AG20443 (cell line): ENCODE measurements at places on chromosomes 3 and 15.

GRCh38 chr3:159157275-159157674, 355.4 kb downstream of the MFSD1 start:
- DNase-seq = no peak

- DNase-seq = no peak
Measured at GRCh38 chr3:11680509-11680908, 36.8 kb upstream of the VGLL4 start.

- DNase-seq = peak; percentile 73
Measured at GRCh38 chr3:33277193-33277882, at the start of gene FBXL2. FBXL2 (plus strand) TSS chr3:33277442; CDS start chr3:33277513, 71 bp downstream.

DNA sequence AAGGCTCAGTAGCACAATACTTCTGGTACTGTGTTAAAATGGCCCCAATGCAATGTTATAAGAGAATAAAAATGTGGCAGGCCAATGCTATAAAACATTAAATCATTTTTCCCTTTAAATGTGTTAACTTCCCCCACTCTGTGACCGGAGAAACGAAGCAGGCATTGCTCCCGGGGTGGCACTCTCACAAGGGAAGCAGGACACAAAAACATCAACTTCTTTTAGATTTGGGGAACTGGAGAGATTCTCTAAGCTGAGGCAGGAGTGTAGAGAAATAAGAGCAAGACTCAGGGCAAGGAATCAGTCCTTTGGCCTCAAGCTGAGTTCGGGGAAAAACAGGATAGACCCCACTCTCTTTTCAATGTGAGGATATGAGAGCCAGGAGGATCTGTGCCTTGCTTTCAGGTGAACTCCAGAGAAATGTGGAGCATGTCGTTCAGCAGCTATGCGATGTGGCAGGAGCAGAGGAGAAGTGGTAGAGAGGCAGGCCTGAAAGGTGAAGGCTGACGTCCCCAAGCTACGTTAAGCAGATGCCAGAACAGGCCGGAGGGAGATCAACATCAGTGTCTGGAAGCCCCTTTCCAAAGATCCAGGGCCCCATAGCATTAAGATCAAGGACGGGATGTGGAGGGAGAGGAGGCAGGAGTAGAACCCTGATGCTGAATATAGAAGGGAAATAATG, 160.2 kb downstream of the PLD1 start:
- DNase-seq = no peak

- DNase-seq = no peak
Measured at GRCh38 chr15:56760186-56760585, 26.9 kb upstream of the ZNF280D start.

DNA sequence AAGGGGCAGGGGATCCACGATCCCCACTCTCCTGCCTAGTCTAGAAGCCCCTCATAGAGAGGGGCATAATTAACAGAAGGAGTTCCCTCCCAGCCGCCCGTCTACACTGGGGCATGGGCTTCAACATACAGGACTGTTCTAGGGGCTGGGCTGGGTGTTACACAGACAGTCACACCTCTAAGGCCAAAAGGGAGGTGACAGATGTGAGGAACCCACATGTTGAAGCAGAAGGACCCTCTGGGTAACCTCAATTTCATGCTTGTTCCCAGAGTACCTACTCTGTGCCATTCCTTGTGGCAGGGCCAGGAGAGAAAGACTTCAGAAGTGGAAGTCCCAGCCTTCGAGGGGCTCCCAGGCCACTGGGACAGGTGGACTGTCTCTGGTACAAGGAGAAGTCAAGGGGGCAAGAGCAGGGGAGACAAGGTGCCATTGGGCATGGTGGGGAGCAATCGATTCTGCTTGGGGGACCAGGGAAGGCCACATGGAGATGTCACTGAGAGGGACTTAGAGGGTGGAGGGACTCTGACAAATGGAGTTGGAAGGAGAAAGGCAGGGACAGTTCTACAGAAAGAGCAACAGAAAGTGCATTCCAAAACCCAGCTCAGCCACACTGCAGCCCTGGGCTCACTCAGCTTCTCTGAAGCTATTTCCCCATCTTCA, 71.3 kb downstream of the CPN2 start:
- no peak for DNase-seq

DNA sequence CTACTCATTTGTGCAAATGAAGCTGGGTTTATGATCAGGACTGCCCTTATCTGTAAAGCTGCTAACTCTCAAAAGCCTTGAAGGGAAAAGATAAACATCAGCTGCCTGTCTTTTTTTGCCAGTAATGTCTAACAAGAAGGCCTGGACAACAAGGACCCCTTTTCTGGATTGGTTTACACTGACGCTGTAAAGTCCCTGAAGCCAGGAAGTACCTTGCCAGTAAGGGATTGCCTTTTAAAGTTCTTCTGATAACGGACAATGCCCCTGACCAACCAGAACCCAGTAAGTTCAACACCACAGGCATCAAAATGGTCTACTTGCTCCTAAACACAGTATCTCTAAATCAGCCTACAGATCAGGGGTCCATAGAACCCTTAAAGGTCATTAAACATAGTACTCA, 178.0 kb downstream of the PCCB start:
- no peak for DNase-seq

DNA sequence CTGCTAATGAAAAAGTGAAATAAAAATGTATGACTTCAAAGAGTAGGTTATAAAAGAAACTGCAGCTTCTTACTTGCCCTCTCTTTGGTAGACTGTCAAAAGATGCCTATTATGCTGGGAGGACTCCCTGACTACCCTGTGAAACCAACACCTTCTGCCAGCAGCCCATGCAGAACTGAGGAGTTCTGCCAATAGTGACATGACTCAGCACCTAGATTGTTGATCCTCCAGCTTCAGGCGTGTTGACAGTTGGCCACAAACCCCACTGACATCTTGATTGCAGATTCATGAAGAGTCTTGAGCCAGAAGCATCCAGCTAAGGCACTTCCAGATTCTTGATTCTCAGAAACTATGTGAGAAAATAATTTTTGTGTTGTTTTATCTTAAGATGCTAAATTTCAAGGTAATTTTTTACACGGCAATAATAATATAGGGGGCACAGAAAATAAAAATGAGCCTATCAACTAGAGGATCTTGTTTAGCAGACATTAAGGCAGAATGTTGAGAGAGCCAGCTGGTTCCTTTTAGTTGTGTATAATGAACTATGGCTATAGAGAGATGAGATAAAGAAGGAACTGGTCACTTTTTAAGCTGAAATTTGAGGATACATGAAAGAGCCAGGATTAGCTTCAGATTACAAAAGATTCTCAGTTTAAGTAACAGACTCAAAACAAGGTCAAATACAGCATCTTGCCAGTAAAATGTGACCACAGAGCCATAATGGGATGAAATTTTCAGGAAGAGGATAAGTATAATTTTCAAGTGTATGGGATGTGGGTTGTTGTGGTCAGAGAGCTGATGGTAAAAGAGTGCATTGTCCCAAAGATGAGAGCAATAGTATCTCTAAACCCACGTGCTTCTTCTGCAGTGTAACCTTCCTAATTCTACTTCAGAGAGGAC, 588.7 kb upstream of the CBLB start:
- peak; percentile 88 for DNase-seq

DNA sequence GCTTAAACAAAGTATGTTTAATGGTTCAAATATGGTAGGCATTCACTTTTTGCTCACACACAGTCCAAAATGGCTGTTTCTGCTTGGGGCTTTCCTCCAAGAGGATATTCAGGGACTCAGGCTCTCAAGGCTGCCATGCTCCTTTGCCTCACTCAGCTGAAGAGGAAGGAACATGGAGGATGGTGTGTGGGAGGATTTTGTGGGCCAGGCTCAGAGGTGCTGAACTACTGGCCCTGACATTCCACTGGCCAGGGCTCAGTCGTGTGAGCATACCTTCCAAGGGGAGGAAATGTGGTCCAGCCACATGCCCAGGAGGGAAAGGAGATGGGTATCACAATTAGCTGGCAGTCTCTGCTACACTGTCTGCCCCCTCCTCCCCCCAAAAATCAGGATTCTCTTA, 8.7 kb downstream of the PXYLP1 start:
- no peak for DNase-seq

DNA sequence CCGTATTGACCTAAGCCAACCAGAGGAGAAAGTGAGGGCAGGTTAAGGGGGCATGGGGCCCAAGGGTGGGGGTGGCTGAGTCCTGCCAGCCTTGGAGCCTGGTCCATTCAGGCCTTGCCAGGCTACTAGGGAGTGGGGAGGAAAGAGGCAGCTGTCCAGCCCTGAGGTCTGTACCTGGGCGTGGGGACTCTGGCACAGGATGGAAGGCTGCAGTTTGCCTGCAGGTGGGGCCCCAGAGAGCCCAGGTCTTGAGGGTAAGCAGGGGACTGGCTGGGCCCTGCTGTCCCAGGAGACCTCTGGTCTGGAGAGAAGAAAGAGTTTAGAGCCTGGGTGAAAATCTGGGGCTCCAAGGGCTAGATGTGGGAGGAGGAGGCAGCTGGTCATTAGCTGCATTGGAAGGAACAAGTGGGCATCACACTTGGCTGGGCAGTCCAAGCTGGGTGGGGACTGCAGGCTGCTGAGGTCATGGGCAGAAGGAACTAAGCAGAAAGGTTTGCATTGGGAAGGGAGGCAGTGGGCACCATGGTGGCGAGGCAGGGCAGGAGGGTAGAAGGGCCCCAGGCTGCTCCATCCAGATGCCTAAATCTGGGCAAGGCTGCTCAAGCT, 108.4 kb downstream of the OXNAD1 start:
- no peak for DNase-seq

DNA sequence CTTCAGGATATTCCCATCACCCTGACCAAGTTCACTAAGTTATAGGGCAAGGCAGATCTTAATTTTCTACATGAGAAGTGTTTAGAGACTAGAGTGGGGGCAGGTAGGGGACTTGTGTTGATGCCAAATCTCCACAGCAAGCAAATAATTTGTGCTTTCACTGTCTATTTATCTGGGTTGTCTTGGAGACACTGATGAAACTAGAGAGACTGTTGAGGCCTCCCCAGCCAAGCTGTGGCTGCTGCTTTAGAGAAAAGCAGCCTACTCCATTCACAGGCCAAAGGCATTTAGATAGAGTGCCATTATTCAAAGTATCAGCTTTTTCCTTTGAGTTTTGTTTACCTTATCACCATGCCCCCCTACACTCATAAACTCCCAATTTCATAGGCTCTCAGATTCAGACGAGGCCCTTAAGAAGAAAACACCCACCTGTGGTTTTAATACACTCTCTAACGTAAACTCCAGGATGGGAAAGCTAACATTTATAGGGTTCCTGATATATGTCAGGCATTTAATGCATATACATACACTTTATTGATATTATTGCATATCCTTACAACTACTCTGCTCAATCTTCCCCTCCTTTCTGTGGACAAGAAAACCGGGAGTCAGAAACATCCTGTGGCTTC, 130.4 kb upstream of the FOXB1 start:
- DNase-seq = no peak

- DNase-seq = no peak
Measured at GRCh38 chr3:163563485-163563884, 1514.8 kb downstream of the SI start.

- peak; percentile 72 for DNase-seq
Measured at GRCh38 chr3:197354568-197355001, 56.2 kb upstream of the DLG1 start.

GRCh38 chr15:65195548-65195923, 10.4 kb upstream of the CLPX start:
- peak; percentile 11 for DNase-seq

DNA sequence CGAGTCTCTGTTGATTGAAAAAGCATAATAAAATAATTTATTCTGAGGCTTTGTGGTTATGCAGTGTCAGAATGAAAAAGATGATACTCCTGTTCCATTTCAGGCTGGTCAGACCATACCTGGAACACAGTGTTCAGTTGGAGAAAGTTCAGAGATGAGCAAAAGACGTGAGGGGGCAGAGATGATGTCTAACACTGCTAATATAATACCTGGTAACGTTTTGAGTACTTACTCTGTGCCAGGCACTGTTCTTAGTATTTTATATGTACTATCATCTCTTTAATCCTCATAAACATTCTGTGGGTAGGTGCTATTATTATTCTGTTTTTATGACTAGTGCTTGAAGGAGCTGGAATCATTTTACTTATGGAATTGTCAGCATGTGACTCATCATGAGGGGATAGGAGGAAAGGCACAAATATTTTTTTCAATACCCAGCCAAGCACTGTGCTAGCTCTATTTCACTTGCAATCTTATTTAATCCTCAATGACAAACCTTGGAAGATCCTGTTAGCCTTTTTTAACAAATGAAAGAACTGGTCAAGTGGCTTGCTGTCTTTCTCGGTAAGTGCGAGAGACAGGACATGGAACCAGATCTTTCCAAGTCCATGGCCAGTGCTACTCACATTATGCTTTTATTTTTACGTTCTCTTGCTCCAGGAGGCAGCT, 31.8 kb downstream of the IQGAP1 start:
- peak; percentile 65 for DNase-seq

DNA sequence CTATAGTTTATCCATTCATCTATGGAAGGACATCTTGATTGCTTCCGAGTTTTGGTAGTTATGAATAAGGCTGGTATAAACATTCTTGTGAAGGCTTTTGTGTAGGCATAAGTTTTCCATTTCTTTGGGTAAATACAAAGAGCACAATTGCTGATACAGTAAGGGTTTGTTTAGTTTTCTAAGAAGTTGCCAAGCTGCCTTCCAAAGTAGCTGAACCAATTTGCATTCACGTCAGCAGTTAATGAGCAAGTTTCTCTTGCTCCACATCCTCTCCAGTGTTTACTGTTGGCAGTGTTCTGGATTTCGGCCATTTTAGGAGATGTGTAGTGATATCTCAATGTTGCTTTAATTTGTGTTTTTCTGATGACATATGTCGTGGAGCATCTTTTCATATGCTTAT, 34.2 kb downstream of the GABRA5 start:
- no peak for DNase-seq

GRCh38 chr3:81790117-81790516, 28.7 kb upstream of the GBE1 start:
- no peak for DNase-seq

- DNase-seq = no peak
Measured at GRCh38 chr15:97875513-97876280, 84.8 kb upstream of the ARRDC4 start.

DNA sequence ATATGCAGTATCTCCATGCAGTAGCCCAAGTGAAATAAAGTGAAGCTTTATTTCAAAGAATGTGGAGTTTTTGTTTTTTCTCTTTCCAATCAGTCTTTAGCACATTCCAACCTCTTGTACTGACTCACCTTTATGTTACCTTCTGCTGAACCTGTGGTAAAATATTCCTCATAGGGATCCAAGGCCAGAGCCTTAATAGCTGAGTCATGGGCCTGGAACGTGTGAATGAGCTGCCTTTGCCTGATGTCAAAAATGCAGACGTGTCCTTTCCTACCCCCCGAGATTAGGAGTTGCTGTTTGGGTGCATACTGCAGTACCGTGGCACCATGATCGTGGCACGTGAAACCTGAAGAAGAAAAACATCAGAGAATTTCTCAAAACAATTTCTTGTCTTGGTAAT, 108.5 kb downstream of the GLDN start:
- no peak for DNase-seq

GRCh38 chr3:135771760-135772159, 193.8 kb upstream of the PPP2R3A start:
- no peak for DNase-seq
